ENCODE measurements at places on chromosomes 11 and 22. TPM values are rescaled to one million over a fixed set of nuclear protein-coding genes. Genes with fewer than 3 reads are reported as not detected.

KDM4D gene
- total RNA-seq: 1.1 TPM

GRCh38 chr11:65569164-65569972, 909 bp upstream of the ZNRD2 start:
- no peak for DNase-seq

ARL14EP gene
- total RNA-seq: 34.7 TPM

NRGN gene
- total RNA-seq: 2,117 TPM

- no peak for DNase-seq
These were observed 1.8 kb upstream of the NUP98 start for GRCh38 chr11:3799143-3799542.

TRPT1 gene
- 23.0 TPM for total RNA-seq

DNA sequence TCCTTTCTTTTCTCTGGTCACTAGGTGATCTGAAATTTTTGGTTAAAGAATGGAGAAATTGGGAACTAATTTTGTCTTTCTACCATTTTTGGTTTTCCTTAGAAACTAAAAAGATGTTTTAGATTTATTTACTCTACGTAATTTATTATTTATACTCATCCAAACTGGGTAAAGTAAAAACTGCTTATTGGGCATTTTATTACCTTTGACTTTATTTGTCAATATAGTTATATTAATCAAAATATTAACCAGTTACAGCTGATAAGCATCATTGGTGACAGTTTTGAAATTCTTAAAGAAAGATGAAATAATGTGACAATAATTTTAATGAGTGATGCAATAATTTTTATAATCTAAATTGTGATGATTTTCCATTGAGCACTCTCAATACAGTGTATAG, 502.0 kb upstream of the RAG2 start:
- DNase-seq: no peak

DNA sequence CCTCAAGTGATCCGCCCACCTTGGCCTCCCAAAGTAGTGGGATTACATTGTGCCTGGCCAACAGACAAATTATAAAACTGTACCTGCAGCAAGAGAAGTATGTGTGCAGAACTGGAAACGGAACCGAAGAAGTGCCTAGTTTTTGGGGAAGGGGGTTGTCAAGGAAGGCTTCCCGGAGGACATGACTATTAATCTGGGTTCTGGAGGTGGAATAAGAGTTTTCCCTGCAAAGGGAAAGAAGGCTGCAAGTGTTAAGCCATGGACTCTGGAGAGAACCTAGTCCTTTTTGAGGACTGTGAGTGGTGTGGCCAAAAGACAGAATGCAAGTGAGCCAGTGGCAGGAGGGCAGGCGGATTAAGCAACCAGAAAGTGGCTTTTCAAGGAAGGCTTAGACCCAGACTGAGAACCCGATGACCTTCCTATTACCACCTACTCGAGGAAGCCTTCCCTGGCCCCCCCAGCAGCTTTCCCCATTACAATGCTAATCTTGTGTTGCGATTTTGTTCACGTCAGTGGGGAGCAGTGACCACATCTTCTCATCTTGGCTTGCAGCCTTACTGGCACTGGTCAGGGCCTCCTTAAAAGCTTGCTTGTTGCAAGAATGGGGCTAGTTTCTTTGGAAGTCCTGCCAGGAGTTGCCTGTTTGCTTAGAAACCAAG, 5.7 kb upstream of the SEPTIN3 start:
- DNase-seq: peak; percentile 67

- DNase-seq: no peak
These were observed 128.3 kb downstream of the MAML2 start for GRCh38 chr11:96214777-96215109.

DNA sequence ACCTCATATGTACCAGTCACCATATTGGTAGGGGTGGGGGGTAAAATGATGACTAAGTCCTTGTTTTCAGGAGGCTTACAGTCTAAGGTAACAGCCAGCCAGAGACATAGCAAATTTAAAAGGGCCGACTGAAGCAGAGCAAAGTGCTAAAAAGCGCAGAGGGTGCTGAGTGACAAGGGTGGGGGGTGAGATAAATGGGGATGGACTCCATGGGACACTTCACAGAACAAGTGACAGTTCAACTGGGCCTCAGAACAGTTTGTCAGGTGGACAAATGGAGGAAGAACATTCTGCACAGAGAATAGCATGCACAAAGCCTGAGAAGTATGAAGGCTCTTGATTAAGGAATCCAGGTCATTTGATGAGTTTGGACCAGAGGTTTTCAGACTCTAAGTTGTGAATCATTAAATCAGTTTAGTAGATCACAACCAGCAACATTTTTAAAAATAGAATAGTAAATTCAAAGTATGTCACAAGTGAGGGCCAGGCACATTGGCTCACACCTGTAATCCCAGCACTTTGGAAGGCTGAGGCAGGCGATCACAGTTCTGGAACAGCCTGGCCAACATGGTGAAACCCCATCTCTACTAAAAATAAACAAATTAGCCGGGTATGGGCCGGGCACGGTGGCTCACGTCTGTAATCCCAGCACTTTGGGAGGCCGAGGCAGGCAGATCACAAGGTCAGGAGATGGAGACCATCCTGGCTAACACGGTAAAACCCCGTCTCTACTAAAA, 14.0 kb downstream of the BBS1 start:
- DNase-seq: no peak

OLFML1 gene
- 0.94 TPM for total RNA-seq

GRCh38 chr11:38160433-38160832, 1562.4 kb upstream of the RAG2 start:
- DNase-seq: no peak

DNA sequence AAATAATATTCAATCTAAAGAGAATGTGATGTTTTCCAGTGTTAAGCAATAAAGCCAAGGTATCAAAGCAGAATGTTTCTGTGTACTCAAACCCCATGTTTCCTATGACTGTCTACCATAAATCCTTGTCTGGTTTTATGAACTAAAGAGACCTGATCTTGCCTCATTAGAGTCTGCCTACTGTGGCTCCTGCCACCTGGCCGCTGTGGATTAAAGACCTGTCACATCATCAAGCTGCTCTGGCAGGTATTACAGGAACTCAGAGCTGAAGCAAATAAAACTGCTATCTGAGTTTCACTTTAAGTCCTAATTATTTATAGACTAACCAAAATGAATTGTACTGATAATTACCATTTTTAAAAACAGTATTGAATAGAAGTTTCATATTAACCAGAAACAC, 207.8 kb upstream of the CCDC90B start:
- no peak for DNase-seq

HTR3A gene
- not detected for total RNA-seq

GRCh38 chr11:127531167-127531566, 530.6 kb upstream of the KIRREL3 start:
- DNase-seq: no peak

TSGA10IP gene
- not detected for total RNA-seq

C11orf87 gene
- 22.6 TPM for total RNA-seq

DNA sequence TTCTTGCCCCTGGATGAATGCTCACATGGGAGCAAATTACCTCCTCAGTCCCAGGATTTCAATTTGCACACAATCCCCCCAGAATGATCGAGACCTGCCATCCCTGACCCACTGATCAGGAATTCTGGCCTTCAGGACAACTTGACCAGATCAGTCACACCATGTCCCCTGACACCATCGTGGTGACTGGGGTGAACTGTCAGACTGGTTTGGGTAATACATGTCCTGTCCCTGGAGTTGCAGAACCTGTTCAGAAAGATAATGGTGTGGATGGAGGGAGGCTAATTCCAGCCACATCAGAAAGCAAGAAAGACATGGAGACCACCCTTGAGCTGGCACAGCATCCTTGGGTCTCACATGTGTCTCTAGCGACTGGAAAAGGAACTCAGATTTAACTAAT, 57.9 kb upstream of the TOP3B start:
- DNase-seq: no peak

- DNase-seq: no peak
These were observed 12.1 kb upstream of the BAIAP2L2 start for GRCh38 chr22:38122616-38123015.

GRCh38 chr11:93278976-93279375, 51.6 kb upstream of the DEUP1 start:
- no peak for DNase-seq

SAA1 gene
- 1.0 TPM for total RNA-seq
